ENCODE measurements at places on chromosomes 11 and 22.

DNA sequence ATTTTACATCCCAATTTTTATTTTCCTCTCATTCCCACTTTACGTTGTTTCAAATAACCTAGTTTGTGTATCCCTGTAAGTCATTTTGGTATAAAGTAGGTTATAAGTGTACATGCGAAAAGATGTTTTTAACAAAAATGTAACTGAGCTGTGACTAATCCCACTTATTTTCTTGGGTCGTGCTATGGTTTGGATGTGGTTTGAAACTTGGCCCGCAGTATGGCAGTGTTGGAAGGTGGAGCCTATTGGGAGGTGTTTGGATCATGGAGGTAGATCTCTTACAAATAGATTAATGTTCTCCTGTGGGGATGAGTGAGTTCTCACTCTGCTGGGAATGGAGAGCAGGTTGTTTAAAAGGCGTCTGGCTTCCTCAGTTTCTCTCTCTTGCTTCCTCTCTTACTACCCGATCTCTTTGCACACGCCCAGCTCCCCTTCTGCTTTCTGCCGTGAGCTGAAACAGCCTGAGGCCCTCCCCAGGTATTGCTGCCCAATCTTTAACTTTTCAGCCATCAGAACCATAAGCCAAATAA, 7.2 kb downstream of the RPL27A start:
- DNase-seq = no peak

DNA sequence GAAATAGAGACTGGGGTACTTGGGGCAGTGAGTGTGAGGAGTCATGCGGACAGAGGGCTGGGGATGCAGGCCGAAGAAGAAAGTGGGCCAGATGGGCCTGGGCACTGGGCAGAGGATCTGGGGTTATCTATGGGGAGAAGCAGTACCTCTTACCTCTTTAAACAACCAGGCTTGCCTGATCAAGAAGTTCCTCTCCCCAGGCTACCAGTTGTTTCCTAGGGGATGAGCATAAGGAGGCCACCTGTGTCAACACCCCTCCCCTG, 98.4 kb upstream of the PITPNB start:
- no peak for DNase-seq

DNA sequence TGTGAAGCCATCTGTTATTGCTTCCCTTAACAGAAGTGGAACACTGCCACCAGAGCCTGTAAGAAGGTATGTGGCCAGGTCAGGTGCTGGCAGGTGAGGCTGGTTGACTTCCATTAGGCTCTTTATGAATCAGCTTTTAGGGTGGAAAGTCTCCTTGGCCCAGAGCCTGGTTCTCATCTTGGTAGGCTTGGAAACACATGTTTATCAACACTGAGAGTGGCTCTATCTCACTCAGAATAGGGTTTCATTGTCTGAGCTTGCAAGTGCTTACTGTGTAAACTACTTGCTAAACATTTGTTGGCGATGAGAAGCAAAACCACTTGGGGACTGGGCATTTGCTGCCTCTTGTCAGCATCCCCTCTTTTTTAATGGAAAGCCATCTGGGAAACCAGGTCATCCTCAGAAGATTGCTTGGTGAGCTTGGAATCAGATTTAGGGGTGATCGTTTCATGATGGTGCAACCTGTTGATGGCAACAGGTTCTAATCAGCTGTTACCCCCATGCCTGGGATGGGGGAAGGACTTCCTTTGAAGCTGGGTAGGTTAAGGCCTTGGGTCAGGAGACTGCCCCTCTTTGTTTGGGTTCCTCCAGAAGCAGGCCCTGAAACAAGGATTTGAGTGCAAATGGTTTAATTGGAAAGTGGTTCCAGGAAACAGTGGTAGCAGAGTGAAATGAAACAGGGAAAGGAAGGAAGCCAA, 75.0 kb upstream of the AMPD3 start:
- no peak for DNase-seq

DNA sequence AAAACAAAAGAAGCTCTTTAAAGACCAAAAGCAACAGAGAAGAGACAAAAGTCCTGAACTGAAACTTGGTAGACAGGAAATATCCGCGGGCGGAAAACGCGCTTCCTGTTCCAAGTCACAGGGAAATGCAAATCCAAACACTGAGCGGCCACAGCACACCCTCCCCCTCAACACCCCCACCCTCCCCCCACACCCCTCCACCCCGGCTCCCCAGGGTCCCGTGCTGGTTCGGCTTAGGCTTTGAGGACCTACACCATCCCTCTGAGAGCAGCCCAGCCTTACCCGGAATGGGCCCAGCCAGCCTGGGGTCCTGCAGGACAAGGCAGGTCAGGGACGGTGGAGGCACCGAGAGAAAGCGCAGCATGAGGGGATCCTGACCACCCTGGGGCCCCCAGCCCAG, 160.4 kb downstream of the BRD1 start:
- no peak for DNase-seq

GRCh38 chr11:65528819-65529350, 4.0 kb downstream of the SCYL1 start:
- DNase-seq = no peak

GRCh38 chr11:124897674-124898262, at the start of gene ROBO4:
Gene ROBO4 (minus strand): TSS chr11:124897865. CDS start chr11:124897795, 70 bp downstream.
- DNase-seq = no peak

GRCh38 chr11:95968585-95968984, 44.7 kb upstream of the MTMR2 start:
- DNase-seq = no peak

DNA sequence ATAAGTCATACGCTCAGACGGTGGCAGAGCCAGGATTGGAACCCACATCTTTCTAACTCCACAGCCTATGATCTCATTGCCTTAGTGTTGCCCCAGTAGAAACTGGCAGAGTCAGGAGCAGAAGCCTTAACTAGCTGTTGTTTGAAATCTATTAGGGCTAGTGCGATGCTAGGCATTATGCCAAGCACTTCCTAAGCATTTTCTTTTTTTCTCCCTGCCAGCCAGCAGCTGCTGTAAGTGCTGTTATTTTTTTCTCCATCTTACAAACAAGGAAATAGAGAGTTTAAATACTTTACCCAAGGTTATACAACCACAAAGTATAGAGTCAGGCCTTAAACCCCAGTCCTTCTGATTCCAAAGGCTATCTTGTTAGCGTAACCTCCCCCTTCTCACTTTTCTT, 161.0 kb upstream of the SORL1-AS1 start:
- no peak for DNase-seq

GRCh38 chr11:64226507-64227051, 505 bp downstream of the NUDT22 start:
- DNase-seq = peak; percentile 41

DNA sequence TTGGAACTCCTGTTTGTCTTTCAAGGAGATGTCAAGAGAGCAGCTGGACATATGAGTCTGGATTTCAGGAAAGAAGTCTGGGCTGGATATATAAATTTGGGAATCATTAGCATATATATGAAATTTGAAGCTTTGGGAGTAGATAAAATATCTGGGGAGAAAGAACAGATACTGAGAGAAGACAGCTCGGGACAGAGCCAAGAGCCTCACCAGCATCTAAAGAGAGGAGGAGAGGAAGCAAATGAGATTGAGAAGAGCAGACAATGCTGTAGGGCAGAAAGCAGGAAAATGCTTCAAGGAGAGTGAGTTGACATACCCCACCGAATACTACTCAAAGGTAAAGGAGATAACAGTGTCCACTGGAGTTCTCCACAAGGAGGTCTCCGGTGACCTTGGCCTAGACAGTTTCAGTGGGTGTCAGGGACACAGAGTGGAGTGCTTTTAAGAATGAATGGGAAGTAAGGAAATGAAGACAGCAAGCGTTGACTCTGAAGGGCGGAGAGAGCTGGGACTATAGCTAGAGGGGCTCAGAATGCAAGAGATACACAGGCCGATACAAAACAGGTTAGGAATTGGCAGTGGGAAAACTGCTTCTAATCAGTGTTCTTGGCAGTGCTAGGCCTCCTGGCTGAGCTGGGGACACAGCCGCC, 862 bp downstream of the APBB1 start:
- DNase-seq = no peak

GRCh38 chr11:10581481-10582019, 13.1 kb upstream of the LYVE1 start:
- DNase-seq = no peak

- DNase-seq = no peak
These were observed 16.5 kb downstream of the SCYL1 start for GRCh38 chr11:65541093-65541982.

DNA sequence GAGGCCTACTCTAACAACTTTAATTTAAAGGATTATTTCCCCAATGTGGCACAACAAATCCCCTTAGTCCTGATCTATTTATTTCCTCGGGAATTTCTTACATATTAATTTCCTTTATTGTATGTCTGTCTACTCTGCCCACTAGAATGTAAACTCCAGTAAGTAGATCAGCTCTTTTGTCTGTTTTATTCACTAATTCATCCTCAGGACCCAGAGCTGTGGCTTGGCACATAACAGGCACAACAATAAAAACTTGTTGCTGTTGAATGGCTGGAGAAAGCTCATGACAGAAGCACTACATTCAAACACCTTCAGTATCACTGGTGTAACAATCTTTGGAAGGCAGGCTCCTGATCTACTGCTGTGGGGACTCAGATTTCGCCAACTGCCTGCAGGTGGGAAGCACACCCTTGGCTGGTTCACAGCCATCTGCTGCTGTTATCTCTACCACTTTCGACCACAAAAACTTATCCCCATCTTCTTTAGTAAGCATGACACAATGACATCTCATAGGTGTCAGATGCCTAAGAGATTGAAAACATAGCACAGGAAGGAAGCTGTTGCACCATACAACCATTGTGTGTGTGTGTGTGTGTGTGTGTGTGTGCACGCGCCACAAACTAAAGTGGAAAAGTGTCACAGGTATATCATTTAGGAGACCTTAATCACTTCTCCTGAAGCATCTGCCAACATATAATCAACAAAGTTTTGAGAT, 11.9 kb downstream of the HIRA start:
- DNase-seq = peak; percentile 14
